ENCODE measurements at places on chromosomes 3 and 15.

- no peak for DNase-seq
Observed at GRCh38 chr3:170740726-170741591, 129.0 kb downstream of the RPL22L1 start.

GRCh38 chr3:27613846-27614500, 108.2 kb downstream of the EOMES start:
- DNase-seq = no peak

DNA sequence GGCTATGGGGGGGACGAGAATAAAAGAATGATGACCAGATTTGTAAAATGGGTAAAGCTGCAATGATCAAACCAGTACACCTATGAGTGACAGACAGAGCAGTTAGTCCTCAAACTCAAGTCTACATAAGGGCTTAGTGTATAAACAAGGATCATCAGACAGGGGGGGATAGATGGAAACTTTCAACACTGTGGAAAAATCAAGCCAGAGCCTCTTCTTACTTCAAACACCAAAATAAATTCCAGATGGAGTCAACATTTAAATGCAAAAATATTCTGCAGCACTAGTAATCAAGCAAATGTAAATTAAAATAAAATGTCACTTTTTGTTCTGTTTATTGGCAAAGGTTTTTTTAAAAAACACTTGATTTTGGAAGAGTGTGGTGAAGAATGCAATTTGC, 205.9 kb upstream of the RGMA start:
- no peak for DNase-seq

DNA sequence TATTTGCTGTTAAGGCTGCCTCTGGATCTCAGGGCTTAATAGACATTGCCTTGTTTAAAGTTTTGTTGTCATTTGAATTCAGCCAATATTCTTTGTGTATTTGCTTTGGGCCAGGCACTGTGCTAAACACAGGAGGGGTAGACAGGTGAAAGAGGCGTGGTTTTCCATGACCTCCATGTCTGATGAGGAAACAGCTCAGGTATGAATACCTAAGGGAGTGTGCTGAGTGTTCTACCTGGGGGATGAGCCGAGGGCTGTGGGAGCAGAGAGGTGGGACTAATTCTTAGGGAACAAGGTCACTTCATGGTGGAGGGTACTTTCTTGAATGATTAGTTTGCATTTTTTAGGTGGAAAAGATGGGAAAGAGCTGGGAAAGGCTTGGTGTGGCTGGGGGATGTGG, 108.2 kb downstream of the THSD4 start:
- DNase-seq = no peak

GRCh38 chr3:132325103-132325606, 7.9 kb downstream of the ACP3 start:
- no peak for DNase-seq

GRCh38 chr15:99406120-99406519, 154.8 kb downstream of the LRRC28 start:
- no peak for DNase-seq

DNA sequence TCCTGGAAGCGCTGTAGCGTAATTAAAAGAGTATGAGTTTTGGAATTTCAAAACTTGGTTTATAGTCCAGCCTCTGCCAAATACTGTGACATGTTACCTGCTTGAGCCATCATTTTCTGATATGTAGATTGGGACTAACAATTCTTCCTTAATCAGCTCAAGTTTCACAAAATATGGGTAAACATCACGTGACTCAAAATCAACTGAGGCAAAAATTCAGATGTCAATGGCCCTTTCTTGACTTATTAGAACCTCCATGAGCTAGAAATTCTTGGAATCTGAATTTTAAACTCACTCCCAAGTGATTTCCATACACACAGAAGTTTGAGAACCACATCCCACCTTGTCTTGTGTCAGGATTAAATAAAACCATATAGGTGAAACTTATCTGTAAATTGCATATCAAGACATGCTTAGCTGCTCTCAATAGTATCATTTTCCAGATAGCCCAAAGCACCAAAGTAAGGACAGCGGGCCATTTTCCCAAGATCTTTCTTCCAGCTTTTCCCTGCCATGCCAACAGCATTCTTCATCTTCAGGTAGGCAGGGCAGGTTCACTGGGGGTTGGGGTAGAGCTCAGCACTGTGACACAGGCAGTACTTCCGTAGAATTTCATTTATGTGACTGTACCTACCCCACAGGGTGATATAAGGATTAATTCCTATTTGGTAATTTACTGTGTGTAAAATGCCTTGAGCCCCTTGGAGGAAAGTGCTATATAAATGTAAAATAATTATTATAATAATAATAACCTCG, 379.0 kb downstream of the TIGIT start:
- DNase-seq = no peak

DNA sequence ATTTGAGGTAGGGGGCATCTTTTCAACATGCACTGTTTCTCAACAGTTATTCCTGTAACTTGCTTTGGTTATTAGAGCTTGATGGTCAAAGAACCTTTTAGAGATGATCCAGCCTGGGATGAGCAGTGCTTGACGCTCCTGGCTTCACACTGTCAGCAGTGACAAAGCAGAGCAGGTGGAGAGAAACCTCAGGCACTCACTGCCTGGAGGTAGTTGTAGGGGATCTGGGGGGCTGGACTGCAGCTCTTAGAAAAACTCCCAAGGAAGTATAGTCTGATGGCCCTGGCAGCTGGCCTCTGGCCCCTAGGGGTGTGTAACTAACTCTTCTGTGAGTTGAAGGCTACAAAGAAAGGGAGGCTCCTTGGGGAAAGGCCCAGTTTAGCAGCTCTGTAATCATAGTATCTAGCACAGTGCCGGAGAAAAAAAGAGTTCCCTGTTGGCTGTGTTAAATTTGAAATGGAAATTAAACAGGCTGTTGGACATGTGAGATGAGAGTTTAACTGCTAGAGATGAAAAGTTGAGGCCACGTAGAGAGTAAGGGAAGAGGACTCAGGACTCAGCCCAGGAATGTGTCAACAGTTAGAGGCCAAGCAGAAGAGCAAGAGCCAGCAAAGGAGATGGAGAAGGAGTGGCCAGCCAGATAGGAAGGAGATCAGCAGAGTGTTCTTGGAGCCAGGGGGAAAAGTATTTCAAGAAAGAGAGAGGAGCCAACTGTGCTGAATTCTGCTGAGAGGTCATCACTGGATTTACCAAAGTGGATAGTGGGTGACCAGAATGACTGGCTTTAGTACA, 14.2 kb downstream of the OXNAD1 start:
- no peak for DNase-seq

GRCh38 chr3:71568207-71568606, 15.3 kb downstream of the FOXP1 start:
- DNase-seq = no peak

GRCh38 chr3:55488398-55489055, 1.4 kb upstream of the WNT5A start:
- peak; percentile 51 for DNase-seq

- DNase-seq = peak; percentile 9
Observed at GRCh38 chr3:184186902-184187207, 856 bp downstream of the ABCF3 start.

DNA sequence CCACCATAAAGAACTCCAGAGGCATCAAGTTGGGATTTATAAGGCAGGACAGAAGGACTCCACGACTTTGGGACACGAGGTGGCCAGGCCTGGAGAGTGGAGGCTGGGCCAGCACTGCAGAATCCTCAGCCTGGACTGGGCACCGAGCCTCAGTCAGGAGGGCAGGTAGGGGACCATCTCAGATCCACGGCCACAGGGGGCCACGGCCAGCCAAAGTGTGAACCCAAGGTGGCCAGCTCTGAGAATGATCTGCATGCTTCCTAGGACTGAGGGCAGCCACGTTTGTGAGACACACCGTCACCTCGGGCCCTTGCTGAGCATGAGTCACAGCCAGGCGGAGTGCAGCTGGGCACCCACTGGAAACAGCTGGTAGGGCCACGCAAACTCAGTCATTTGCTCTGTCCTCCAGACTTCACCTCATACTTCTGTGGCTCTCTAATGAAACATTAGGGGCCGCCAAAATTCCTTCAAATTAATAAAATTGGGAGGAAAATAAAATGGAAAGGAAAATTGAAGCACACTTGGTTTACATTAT, 65.8 kb downstream of the CTNNB1 start:
- no peak for DNase-seq

Data from ELF-1 (cell line).